Stimulated activated CD4-positive, alpha-beta T cell treated with anti-CD3 and anti-CD28 coated beads, Interleukin-15, amount 100 ng/mL, for 48 hours (primary cell): ENCODE measurements at places on chromosomes 13 and 19.
A peak's percentile ranks its signal among the peaks of the same experiment; 100 is the strongest.

- DNase-seq: no peak
Measured at GRCh38 chr19:50281491-50281890, 47.7 kb downstream of the KCNC3 start.

- no peak for DNase-seq
Measured at GRCh38 chr13:112809332-112810315, 119.8 kb downstream of the ATP11A start.

GRCh38 chr19:6267552-6268381 is 12.0 kb downstream of the MLLT1 start:
- no peak for DNase-seq

- no peak for DNase-seq
Measured at GRCh38 chr13:52947921-52948373, 80.7 kb upstream of the OLFM4 start.

GRCh38 chr13:65826657-65827056 is 1403.5 kb downstream of the PCDH9 start:
- DNase-seq: no peak

DNA sequence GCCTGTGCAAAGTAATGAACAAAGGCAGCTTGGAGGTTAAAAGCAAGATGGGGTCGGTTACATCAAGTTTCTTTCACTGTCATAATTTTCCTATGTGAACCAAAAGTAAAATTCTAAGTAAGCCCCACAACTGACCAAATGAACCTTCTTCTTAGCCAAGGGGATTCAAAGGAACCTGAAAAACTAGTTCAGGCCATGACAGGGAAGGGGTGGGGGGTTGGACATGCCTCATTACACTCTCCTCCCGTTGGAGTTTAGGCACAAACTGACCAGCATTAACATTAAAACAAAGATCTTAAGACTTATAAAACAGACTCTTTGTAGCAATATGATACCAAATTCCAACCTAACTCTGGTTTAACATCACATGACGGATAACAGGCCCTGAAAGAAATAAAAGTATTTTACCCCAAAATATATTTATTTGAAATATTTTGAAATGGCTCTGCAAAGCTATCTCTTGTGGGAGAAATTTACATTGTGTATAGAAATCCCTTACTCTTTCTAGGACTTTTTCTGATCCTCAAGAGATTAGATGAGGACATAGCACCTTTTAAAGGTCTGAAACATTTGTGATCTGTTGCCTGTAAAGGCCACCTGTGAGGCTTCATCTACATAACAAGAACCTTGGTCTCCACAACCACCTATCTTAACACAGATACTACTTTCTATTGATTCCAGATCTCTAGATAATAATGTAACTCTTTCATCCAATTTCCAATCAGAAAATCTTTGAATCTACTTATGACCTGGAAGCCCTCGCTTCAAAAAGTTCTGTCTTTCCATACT is 1829.0 kb upstream of the MIR17HG start:
- no peak for DNase-seq

DNA sequence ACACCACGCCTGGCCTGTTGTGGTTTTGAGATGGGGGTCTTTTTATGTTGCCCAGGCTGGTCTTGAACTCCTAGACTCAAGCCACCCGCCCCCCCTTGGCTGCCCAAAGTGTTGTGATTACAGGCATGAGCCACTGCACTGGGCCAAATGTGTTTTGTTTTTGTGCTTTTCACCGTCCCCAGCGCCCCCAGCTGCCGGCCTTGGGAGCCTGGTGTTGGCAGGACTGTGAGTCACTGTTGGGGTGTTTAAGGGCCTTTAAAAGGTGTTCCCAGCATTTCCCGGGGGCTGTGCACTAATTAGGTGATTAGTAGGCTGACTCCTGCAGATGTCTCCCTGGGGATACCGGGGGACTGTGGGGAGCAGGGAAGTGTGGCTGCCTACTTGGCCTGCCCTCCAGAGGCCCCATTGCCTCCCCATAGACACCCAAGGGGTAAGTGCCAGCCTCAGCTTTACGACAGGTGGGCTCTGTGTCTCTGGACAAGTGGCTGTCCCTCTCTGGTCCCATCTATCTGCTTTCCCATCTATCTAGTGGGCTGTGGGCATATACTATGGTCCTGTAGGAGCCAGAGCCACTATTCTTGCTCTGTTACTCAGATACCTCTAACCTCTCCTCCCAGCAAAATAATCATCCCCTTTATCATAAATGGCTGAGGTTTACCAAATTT is 11.8 kb upstream of the TLE5 start:
- DNase-seq: no peak

DNA sequence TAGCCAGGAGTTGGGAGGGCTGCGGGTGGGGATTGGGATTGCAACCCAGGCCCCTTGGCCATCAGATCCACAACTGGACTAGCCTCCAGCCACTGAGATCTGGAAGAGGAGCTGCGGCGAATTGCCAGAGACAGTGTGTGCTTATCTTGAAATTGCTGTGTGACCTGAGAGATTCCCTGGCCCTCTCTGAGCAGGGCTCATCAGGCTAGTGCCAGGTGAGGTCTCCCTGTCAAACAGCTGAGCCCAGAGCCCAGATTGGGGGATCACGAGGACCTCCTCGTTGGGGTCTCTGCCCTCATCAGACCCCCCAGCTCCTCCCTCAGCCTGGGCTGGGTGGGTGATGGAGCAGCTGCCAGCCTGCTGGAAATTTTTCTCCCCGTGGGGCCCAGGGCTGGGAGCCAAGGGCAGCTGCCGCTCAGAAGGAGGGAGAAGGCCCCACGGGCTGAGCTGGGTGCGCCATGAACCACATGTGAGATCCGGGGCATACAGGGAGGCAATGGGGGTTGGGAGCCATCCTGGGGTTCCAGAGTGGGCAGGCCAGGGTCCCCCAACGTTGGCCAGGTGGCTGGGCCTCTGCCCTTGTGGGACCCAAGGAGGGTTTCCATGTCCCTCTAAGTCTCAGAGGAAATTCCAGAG is 7.2 kb downstream of the FUT5 start:
- no peak for DNase-seq

GRCh38 chr13:75489502-75490263 is 7.7 kb upstream of the TBC1D4 start:
- DNase-seq: no peak

GRCh38 chr13:70191034-70191433 is 82.8 kb upstream of the KLHL1 start:
- no peak for DNase-seq

GRCh38 chr13:104592127-104592526 is 1525.9 kb upstream of the SLC10A2 start:
- no peak for DNase-seq

DNA sequence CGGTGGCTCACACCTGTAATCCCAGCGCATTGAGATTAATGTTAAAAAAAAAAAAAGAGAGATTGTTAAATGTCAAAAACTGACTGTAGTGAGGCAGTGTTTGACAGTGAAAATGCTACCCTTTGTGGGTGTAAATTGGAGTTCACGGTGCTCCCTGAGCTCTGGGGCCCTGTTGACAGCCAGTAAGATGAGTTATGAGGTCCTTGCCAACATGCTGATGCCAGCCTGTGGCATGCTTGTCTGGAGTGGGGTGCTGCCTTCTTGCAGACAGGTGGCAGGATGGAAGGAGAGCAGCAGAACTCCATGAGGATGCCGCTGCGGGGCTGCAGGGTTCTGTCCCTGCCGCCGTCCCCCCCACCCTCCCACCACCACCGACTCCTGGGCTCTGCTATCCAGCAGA is 25.9 kb downstream of the PRAM1 start:
- no peak for DNase-seq

- DNase-seq: no peak
Measured at GRCh38 chr13:100602493-100603111, 14.0 kb upstream of the GGACT start.

DNA sequence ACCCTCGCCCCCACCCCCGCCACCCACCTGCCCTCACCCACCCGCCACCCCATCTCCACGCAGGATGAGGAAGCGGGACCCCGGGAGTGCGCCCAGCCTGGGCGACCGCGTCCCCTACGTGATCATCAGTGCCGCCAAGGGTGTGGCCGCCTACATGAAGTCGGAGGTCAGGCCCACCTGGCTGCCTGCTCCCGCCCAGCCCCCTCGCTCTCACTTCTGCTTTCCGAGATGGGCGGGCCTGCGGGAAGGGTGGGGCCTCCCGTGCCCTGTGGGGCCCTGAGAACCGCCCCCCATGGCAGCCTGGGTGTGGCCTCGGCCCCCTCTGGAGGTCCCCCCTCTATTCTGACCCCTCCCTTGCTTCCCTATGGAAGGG is 3.1 kb upstream of the SPIB start:
- no peak for DNase-seq

DNA sequence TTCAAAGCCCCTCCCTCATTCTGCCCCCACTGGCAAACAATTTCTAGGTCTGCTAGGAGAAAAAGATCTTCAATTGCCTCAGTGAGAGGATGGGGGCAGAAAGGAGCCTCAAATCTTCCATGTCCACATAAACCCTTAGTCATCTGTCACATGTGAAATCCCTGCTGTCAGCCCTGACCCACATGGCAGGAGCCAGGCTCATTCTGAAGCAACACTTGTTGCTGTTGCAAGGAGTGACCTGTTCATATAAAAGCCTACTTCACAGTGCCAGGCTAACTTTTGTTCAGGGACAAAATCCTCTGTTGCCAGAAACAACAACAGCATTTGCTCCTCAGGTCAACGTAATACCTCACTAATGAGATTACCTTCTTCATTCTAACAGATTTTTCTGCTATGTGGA is 70.5 kb downstream of the IRS2 start:
- DNase-seq: no peak

GRCh38 chr19:44903602-44904425 is 1.8 kb upstream of the APOE start:
- peak; percentile 49 for DNase-seq

DNA sequence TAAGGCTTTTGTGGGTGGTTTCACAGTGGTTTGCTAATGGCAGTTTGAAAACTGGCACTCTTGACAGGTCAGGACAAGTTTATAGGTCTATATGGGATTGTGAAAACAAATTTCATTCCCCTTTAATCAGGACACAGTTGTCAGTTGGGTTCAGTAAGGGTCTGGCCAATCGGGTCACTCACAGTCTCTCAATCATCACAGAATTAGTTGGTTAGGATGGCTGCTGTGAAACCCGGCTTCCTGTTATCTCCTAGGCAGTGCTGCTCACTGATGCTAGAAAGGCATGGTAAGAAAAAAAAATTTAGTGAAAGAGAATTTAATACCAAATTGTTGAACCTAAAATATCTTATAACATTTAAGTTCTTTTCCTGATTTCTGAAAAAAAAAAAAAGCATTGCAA is 1730.1 kb downstream of the EFNB2 start:
- no peak for DNase-seq

DNA sequence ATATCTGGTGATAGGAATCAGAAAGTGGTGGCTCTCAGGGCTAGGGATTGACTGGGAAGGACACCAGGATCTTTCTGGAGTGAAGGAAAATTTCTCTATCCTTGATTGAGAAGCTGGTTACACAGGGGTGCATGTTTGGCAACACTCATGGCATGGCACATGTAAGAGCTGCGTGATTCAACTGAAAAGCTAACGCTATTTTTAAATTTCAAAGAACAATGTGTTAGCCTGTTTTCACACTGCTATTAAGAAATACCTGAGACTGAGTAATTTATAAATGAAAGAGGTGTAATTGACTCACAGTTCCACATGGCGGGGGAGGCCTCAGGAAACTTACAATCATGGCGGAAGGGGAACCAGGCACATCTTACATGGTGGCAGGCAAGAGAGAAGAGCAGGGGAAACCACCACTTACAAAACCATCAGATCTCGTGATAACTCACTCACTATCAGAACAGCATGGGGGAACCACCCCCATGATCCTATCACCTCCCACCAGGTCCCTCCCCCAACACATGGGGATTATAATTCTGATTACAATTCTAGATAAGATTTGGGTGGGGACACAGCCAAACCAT is 7.4 kb downstream of the SIGLEC8 start:
- peak; percentile 60 for DNase-seq

GRCh38 chr19:47402504-47402903 is 16.8 kb downstream of the MEIS3 start:
- DNase-seq: no peak

DNA sequence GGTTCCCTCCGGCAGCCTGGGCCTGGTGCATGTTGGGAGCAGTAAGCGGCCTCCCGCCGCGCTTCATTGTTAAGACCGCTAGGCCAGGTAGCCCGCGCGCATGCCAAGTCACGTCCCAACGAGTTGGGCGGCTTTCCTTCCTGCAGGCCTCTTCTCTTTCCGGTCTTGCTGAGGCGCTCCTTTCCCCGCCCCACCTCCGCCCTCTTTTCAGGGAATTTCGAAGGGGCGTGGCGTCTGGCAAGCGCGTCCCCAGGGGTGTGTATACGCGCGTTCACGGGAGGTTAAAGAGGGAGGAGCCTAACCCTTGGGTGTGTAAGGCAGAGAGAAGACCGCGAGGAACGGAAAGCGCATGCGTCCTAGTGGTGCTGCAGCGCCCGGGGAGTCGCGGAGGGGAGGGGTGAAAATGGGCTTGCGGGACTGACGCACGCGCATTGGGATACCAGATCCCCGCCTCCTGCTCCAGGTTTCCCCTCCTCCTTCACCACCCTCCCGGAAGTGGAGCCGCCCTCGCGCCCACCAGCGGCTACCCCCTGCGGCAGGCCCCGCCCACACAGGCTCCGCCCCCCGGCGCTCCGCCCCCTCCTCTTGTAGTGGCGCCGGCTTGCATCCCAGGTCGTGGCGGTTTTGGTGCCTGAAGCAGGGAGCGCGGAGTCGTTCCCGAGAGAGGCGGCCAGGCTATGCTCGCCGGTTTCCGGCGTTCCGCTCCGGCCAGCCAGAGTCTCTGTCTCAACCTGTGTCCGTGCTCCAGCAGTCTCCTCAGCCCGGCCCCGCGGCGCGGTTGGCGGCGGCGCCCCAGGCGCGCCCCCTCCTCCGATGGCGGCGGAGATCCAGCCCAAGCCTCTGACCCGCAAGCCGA is at the start of gene WDFY2:
Gene WDFY2 (plus strand): TSS at position 588 of the 856 bp plus-strand sequence. CDS start 226 bp downstream, at position 814.
- peak; percentile 99 for DNase-seq

DNA sequence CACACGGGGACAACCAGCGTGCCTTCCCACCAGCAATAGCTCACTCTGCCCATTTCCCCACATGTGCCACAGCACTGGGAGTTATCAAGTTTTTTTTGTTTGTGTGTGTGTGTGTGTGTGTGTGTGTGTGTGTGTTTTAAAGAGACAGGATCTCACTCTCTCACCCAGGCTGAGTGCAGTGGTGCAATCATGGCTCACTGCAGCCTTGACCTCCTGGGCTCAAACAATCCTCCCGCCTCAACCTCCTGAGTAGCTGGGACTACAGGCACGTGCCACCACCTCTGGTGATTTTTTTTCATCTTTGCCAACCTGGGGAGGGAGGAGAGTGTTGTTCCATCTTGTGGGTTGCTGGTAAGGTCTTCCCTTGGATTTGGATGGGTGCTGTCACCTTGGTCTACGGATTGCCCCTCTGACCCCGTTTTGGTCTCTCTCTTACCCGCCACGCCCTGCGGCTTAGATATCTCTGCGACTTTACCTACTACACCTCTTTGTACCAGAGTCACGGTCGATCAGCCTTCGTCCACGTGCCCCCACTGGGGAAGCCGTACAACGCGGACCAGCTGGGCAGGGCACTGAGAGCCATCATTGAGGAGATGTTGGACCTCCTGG is 22.6 kb downstream of the PGPEP1 start:
- no peak for DNase-seq

DNA sequence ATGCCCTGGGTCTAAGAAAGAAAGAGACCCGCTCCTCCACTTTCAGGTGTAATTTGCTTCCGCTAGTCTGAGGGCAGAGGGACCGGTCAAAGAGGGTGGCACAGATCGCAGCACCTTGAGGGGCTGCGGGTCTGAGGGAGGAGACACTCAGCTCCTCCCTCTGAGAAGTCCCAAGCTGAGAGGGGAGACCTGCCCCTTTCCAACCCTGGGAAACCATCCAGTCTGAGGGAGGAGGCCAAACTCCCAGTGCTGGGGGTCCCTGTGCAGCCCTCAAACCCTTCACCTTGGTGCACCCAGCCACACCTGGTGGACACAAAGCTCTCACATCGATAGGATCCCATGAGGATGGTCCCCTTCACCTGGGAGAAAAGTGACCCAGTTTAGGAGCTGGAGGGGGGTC is 13.0 kb downstream of the MISP start:
- no peak for DNase-seq

GRCh38 chr19:2249880-2250765 is 1.0 kb downstream of the AMH start:
- no peak for DNase-seq
